ENCODE measurements at places on chromosomes 3 and 15. TPM values are rescaled to one million over a fixed set of nuclear protein-coding genes. Genes with fewer than 3 reads are reported as not detected.

TXNRD3 gene
- 9.9 TPM for total RNA-seq

DNA sequence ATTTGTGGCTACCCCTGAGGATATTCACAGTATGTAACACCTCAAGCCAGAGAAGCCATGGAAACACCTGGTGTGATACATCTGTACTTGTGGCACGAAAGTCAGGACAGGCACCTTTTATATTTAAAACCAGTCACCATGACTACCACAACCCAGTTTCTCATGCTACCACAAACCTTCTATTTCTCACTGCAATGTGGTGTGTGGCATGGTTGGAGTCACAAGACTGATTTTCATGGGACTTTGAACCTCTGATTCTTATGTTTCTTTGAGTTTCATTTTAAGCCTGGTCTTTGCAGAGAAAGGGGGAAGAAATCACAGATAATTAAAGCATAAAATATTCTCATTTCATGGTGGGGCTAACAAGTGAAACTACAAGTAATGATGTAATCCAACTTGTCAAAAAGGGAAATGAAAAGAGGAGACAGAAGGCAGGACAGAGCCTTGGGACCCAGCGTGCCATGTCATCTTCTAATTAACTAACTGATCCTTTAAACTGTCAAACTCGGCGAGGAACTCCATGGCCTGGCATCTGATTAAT is 175.9 kb downstream of the PDZRN3 start:
- H3K27ac ChIP-seq, result no peak overlapping the region
- H3K4me3 ChIP-seq, result no peak overlapping the region
- no peak for DNase-seq
- no peaks in the 10 kb centered on the region for H3K27me3 ChIP-seq
- peaks cover 20% of the 10 kb centered on the region for H3K4me1 ChIP-seq

SCN11A gene
- total RNA-seq, result 0.36 TPM

DNA sequence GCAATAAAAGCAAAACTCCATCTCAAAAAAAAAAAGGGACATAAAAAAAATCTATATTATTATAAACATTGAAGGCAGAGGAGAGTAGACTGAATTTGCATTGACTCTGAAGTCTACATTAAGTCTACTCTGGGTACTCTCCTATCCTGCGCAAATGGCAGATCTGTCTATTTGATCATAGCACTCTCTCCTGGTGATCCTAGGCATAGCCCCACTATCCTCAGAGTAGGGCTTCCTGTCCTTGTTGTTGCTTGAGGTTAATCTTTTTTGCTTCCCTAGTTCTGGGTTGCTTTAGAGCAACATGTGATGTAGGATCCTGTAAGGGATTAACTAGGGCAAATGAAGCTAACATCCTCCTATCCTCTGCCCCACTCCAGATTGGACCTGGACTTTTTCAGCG is 82.1 kb upstream of the LRRFIP2 start:
- H3K36me3 ChIP-seq, result peaks cover 53% of the 10 kb centered on the region
- H3K27me3 ChIP-seq, result no peaks in the 10 kb centered on the region
- no peaks in the 10 kb centered on the region for H3K4me1 ChIP-seq
- no peak overlapping the region for H3K27ac ChIP-seq

DNA sequence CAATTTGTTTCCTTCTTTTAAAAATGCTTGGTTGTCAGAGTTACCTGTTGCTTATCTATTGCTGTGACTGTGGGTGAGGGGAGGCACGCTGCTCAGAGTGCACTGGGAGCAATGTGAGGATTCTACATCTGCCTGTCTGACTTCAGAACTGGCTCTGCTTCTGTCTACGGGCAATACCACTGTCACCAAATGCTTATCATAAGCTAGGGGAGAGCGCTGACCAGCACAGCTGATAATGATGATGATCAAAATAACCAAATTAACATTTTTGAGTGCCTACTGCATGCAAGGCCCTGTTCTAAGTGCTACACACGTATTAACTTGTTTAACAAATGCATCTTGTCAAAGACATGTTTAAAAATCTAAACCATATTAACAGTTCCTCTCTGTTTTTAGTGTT is 79.2 kb upstream of the TPRG1 start:
- no peaks in the 10 kb centered on the region for H3K27me3 ChIP-seq
- H3K4me3 ChIP-seq, result no peak overlapping the region
- no peaks in the 10 kb centered on the region for H3K36me3 ChIP-seq
- H3K27ac ChIP-seq, result no peak overlapping the region
- H3K4me1 ChIP-seq, result no peaks in the 10 kb centered on the region

SLC6A6 gene
- total RNA-seq, result 34.9 TPM

- no peaks in the 10 kb centered on the region for H3K36me3 ChIP-seq
- no peak overlapping the region for H3K27ac ChIP-seq
Measured at GRCh38 chr15:93253681-93254080, 164.7 kb upstream of the RGMA start.

DNA sequence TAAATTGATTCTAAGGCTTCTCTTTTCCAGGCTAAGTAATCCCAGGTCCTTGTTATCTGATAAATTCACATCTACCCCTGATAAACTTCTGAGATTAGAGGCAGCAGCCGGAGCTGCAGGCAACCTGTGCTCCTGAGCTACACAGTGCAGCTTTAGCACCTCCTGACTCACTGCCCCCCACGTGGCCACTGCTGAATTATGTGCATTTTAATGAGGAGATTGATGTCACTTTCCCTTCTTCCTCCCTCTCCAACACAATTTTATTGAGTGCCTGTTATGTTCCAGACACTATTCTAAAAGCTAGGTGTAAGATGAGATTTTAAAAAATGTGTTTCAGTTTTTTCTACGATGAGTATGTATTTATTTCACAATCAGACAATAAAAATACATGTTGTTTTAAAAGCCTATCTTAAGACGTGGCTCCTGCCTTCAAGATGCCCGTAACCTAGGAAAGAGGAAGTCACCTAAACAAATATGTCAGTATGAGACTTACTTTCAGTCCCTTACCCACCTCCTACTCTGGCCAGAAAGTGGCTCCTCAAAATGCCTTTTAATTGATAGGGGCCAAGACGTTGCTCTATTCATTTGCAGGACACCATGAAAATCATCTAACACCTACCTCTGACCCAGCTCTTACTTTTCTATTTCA is 161.5 kb upstream of the PFN2 start:
- peak overlapping the region; percentile 47 for H3K4me3 ChIP-seq
- peaks cover 43% of the 10 kb centered on the region for H3K4me1 ChIP-seq
- DNase-seq, result no peak
- H3K36me3 ChIP-seq, result no peaks in the 10 kb centered on the region

HACD3 gene
- total RNA-seq, result 129 TPM

- no peak for DNase-seq
- no peaks in the 10 kb centered on the region for H3K4me1 ChIP-seq
- H3K4me3 ChIP-seq, result no peak overlapping the region
- H3K27ac ChIP-seq, result no peak overlapping the region
- H3K27me3 ChIP-seq, result no peaks in the 10 kb centered on the region
Measured at GRCh38 chr3:3447641-3448040, 268.1 kb upstream of the CRBN start.

TF gene
- total RNA-seq, result 3.0 TPM

DNA sequence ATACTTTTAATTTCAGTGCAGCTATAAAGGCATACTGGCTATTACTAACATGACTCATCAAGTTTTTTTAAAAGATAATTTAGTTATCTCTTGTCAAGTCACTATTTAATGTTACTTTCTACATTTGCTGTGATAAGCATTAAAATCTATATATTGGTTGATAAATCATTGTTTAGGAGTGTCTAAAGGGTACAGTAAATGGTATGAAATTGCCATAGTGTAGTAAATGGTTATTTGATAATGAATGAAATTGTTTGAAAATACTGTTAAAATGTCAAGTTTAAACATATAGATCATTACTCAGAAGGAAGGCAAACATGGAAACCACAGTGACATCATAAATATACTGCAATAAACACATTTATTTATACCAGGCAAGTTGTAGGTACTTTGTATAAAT is 13.2 kb upstream of the BNIP2 start:
- H3K27me3 ChIP-seq, result no peaks in the 10 kb centered on the region
- peaks cover 10% of the 10 kb centered on the region for H3K4me1 ChIP-seq
- H3K36me3 ChIP-seq, result no peaks in the 10 kb centered on the region
- H3K27ac ChIP-seq, result no peak overlapping the region
- DNase-seq, result no peak

GRCh38 chr15:47959617-47960413 is 161.0 kb upstream of the SLC24A5 start:
- no peaks in the 10 kb centered on the region for H3K36me3 ChIP-seq
- H3K4me3 ChIP-seq, result no peak overlapping the region
- H3K27ac ChIP-seq, result no peak overlapping the region
- H3K4me1 ChIP-seq, result peaks cover 14% of the 10 kb centered on the region
- no peaks in the 10 kb centered on the region for H3K27me3 ChIP-seq

RBMS3 gene
- total RNA-seq, result 6.5 TPM

GRCh38 chr3:53740956-53741355 is 105.3 kb downstream of the CHDH start:
- H3K4me1 ChIP-seq, result no peaks in the 10 kb centered on the region
- H3K27me3 ChIP-seq, result no peaks in the 10 kb centered on the region
- no peak overlapping the region for H3K4me3 ChIP-seq
- DNase-seq, result no peak
- H3K27ac ChIP-seq, result no peak overlapping the region
- H3K36me3 ChIP-seq, result no peaks in the 10 kb centered on the region

- H3K36me3 ChIP-seq, result no peaks in the 10 kb centered on the region
- H3K4me1 ChIP-seq, result no peaks in the 10 kb centered on the region
- DNase-seq, result no peak
- H3K27me3 ChIP-seq, result peaks cover 8% of the 10 kb centered on the region
- no peak overlapping the region for H3K27ac ChIP-seq
Measured at GRCh38 chr3:12372741-12373280, 83.9 kb downstream of the PPARG start.

DNA sequence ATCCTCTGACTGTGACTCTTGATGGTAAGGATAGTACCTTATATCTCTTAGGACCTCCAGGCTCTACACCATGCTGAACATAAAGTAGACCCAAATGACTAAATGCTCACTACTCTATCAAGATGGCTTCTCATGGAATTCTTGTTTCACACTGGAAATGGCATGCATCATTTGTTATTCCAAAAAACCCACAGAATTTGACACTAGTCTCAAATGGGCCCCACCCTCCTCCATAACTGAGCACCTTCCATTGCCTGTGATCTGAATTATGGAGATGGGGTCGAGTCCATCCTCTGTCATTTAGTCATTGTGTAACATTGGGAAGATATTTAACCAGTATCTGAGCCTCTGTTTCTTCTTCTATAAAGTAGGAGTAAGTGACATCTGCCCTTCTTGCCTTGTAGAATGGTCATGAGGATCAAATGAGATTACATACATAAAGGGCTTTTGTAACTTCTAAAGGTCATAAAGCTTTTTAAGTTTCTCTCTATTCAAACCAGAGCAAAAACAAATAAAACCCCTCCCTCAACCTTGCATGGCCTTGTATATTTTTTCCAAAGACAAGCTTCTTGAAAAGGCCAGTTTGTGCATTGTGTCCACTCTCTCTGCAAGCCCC is 57.0 kb upstream of the PTX3 start:
- no peaks in the 10 kb centered on the region for H3K4me1 ChIP-seq
- H3K27me3 ChIP-seq, result no peaks in the 10 kb centered on the region
- DNase-seq, result no peak

GOLGA6B gene
- total RNA-seq, result not detected

GRCh38 chr3:104412608-104413580 is 953.8 kb upstream of the ALCAM start:
- no peaks in the 10 kb centered on the region for H3K27me3 ChIP-seq
- H3K4me3 ChIP-seq, result no peak overlapping the region
- no peak overlapping the region for H3K27ac ChIP-seq
- DNase-seq, result no peak
- H3K36me3 ChIP-seq, result no peaks in the 10 kb centered on the region

TTLL13 gene
- not detected for total RNA-seq

LRRK1 gene
- total RNA-seq, result 2.7 TPM

Data from endodermal cell (in vitro differentiated cells).